HT1080 (cell line): ENCODE measurements at places on chromosomes 3 and 15.

DNA sequence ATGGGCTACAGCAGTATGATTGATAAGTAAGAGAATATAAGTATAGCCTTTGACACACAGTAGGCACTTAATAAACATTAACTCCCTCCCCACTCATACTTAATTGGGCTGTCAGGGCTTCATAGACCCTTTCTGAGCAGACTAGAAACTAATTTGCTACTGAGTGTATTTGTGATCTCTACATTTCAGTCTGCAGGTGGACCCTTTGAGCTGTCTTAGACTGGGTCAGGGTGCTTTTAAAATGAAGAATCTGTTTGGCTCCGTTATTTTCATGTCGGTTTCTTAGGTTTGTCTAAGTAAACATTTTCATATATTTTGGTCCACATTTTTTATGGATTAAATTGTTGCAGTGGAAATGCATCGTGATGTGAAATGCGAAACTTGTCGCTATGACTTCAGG, 50.3 kb upstream of the SELENOK start:
- no peak for DNase-seq

GRCh38 chr3:107013641-107014040, 363.6 kb upstream of the CCDC54 start:
- no peak for DNase-seq

GRCh38 chr15:71447328-71448250, 332.3 kb downstream of the THSD4 start:
- DNase-seq: peak; percentile 95

DNA sequence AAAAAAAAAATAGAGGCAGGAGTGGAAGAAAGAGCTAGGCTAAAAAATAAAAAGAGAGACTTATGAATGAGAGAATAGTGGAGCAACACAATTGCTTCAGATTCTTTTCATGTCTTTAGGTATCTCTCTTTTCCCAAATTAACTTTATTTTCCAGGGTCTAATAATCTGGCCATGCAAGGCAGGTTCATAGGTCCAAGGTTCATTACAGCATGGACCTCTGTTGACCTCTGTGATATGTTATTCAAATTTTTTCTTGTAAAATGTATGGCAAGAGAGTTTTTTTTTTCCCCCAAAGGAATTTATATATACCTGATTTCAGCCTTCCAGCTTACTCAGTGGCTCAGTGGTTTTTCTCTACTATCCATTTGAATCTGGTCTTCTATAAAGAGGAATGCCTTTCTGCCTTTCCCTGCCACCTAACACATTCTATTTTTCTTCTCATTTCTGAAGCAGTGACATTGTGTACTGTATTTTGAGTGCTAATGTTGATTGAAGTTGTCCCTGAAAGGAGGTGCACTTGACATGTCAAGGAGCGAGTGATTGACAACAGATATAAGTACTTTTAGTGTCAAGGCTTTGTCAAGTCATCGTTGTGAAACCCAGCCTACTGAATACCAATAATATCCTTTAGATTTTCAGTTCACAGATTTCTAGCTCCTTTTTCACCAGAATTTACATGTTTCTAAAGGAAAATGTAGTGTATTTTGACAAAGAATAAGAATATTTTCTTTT, 118.5 kb downstream of the MAP2K5 start:
- DNase-seq: no peak

- DNase-seq: no peak
Observed at GRCh38 chr15:59327942-59328341, 44.7 kb downstream of the MYO1E start.

DNA sequence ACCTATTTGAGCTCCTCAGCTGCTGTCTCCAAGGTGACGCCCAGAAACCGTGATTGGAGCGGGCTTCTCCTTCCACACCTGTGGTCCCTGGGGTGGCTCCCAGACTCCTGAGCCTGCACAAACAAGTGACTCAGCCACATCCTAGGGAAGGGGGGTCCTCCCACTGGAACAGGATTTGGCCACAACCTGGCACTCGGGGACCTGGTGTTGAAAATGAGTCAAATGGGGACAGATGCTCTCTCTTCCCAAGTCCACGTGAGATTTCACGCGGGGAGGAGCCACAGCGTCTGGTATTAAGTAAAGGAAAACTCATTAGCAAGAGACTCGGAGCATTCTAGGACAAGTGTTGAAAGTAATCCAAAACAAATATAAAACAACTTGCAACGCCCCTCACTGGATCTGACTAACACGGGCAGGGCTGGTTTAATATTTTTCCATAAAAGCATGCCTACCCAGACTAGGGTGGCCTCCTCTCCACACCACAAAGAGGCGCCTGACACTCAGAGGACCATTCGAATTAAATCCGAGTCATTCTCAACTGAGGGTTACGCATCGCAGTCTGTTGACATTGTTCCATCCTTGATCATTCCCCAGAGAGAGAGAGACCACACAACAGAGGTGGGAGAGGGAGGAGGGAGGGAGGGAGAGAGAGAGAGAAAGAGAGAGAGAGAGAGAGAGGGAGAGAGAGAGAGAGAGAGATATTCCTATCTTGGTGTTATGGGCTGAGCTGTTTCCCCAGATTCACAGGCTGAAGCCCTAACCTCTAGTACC, 74.4 kb downstream of the MGLL start:
- DNase-seq: peak; percentile 94

GRCh38 chr3:134326760-134327593, 47.3 kb downstream of the AMOTL2 start:
- peak; percentile 99 for DNase-seq
